ENCODE measurements at places on chromosomes 1 and 21. TPM values are rescaled to one million over a fixed set of nuclear protein-coding genes. Genes with fewer than 3 reads are reported as not detected.

The OR2L8 gene
- not detected for total RNA-seq

The UFC1 gene
- 82.8 TPM for total RNA-seq

The UBXN10 gene
- 1.9 TPM for total RNA-seq

The CCDC27 gene
- total RNA-seq, result not detected

The NFIA gene
- total RNA-seq, result 97.6 TPM

The SLC25A44 gene
- total RNA-seq, result 16.3 TPM

The TSPEAR gene
- 0.65 TPM for total RNA-seq

The ASTN1 gene
- total RNA-seq, result 0.35 TPM

The INPP5B gene
- total RNA-seq, result 11.2 TPM

The KAZN gene
- total RNA-seq, result 4.3 TPM

The PPP1R12B gene
- total RNA-seq, result 594 TPM

The TMEM50B gene
- 35.1 TPM for total RNA-seq

The VTCN1 gene
- not detected for total RNA-seq
